ENCODE measurements at places on chromosomes 4 and X. TPM values are rescaled to one million over a fixed set of nuclear protein-coding genes. Genes with fewer than 3 reads are reported as not detected.

The MAGEA12 gene
- total RNA-seq: 0.15 TPM

The GEMIN8 gene
- total RNA-seq: 10.4 TPM

The F9 gene
- not detected for total RNA-seq

The TEX13B gene
- not detected for total RNA-seq

The BTK gene
- 0.20 TPM for total RNA-seq

The P2RY8 gene
- total RNA-seq: not detected

The FDCSP gene
- total RNA-seq: not detected

The PITX2 gene
- 1.0 TPM for total RNA-seq

The GPR34 gene
- total RNA-seq: not detected

The BMP15 gene
- total RNA-seq: not detected

The UCHL1 gene
- 986 TPM for total RNA-seq

The RAI2 gene
- 0.15 TPM for total RNA-seq

The LRAT gene
- total RNA-seq: not detected

The BRS3 gene
- total RNA-seq: not detected

The CEP44 gene
- total RNA-seq: 5.6 TPM

The GAGE13 gene
- total RNA-seq: not detected

The UCP1 gene
- total RNA-seq: not detected

The CXorf51A gene
- not detected for total RNA-seq

The SPANXB1 gene
- total RNA-seq: 2.5 TPM

The CPEB2 gene
- 9.0 TPM for total RNA-seq

The SH2D1A gene
- not detected for total RNA-seq

The GATB gene
- total RNA-seq: 12.4 TPM

The IL1RAPL1 gene
- total RNA-seq: not detected

The SCML2 gene
- 7.2 TPM for total RNA-seq

The GPRIN3 gene
- 1.5 TPM for total RNA-seq

The TSPAN7 gene
- total RNA-seq: 2.8 TPM

The MGARP gene
- 0.30 TPM for total RNA-seq

The ERVMER34-1 gene
- 0.49 TPM for total RNA-seq

The DNAAF6 gene
- total RNA-seq: not detected

The C4orf36 gene
- total RNA-seq: 1.3 TPM

The POU3F4 gene
- not detected for total RNA-seq

The MAB21L2 gene
- total RNA-seq: not detected

The RHOXF2B gene
- total RNA-seq: not detected

The USP51 gene
- total RNA-seq: 0.54 TPM

The AFP gene
- total RNA-seq: 0.91 TPM

The SYN1 gene
- 0.22 TPM for total RNA-seq

The NUDT6 gene
- 7.1 TPM for total RNA-seq

The PARM1 gene
- total RNA-seq: 0.63 TPM

The IRS4 gene
- not detected for total RNA-seq

The SSX4B gene
- total RNA-seq: not detected

The ASB5 gene
- total RNA-seq: not detected

The USP17L21 gene
- total RNA-seq: not detected

The FSTL5 gene
- total RNA-seq: not detected

The FAM53A gene
- 0.68 TPM for total RNA-seq

The F8A3 gene
- 0.55 TPM for total RNA-seq

The TMEM144 gene
- 3.1 TPM for total RNA-seq

The NDST3 gene
- not detected for total RNA-seq

The NHS gene
- total RNA-seq: 2.1 TPM

The MAGEA2 gene
- total RNA-seq: 0.27 TPM

The TBC1D14 gene
- 31.5 TPM for total RNA-seq

The NPY2R gene
- not detected for total RNA-seq

The UGT2B17 gene
- total RNA-seq: not detected

The RGN gene
- not detected for total RNA-seq

The TTC29 gene
- total RNA-seq: not detected

The TMSB15B gene
- 6.0 TPM for total RNA-seq

The STIM2 gene
- 11.3 TPM for total RNA-seq

The FBXL5 gene
- 29.9 TPM for total RNA-seq

Measured in A549 treated with Mapracorat at 1 μM for 4 hours (cell line).